ENCODE measurements at places on chromosomes 2 and 18.
A peak's percentile ranks its signal among the peaks of the same experiment; 100 is the strongest.

- DNase-seq = no peak
Observed at GRCh38 chr18:68699043-68699442, 15.9 kb downstream of the TMX3 start.

DNA sequence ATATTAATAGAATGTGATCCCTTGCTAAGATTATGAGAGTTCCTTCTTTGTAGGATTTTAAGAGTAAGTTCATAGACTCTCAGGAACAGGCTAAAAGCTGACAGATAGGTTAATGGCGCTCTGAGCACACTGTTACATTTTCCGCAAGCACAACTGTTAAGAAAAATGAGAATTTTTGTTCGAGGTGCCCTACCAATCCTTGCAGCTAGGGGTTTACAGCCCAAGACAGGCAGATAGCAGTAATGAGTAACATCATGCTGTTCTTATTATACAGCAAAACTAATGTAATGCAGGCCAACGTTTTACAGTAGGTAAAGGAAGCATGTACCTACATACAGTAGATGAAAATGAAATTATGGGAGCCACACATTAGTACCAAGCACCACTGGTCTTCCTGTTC is 11.2 kb upstream of the BOD1L2 start:
- no peak for DNase-seq

- peak; percentile 31 for DNase-seq
Observed at GRCh38 chr2:234273887-234274584, 222.8 kb downstream of the ARL4C start.

- DNase-seq = no peak
Observed at GRCh38 chr2:155733091-155733853, 599.2 kb downstream of the NR4A2 start.

DNA sequence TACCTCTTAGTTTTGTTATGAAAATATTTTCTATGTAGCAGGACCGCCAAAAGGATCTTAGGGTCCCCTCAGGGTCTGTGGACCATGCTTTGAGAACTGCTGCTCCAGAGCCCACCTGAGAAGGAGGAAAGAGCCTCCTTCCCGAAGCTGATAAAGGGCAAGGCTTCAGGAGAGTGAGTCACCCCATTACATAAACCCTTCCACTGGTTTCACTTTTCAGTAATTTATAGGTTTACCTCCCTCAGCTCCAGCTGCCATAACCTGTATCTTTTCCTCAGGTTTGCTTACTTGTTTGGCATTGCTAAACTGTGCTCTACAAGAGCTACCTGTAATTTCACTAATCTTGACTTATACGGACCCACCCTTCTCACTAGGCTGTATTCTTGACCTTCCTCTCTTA is 6.6 kb downstream of the TTLL4 start:
- no peak for DNase-seq

GRCh38 chr2:2834516-2835254 is 503.6 kb upstream of the MYT1L start:
- no peak for DNase-seq

DNA sequence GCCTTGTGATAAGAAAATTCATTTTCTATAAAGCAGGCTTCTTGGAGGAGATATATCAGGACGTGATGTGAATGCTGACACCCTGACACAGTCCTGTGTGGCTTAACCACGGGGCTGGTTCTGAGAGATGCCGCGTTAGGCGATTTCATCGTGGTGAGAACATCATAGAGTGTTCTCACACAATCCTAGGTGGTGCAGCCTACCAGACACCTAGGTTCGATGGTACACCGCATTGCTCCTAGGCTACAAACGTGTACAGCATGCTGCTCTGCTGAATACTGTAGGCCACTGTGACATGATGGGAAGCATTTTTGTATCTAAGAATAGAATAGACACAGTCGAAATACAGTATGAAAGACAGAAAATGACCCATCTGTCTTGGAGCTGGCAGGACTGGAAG is 82.5 kb downstream of the TNFRSF11A start:
- no peak for DNase-seq

DNA sequence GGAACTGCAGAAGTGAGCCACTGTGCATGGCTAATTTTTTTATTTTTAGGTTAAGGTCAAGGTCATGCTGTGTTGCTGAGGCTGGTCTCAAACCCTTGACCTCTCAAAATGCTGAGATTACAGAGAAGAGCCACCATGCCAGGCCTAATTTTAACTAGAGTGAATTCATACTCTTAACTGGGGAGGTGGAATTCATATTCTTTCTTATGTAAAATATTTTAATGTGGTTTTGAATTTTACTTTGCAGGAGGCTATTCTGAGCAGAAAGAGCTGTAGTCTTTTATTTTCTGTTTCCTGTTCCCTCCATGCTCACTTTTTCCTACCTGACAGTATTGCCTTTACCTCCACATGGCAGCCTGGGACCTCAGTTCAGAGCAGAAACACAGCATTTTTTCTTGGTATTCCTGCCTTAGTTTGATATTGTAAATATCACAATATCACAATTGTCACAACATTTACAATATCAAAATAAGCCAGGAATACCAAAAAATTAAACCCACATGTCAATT is 37.1 kb upstream of the CCNYL1 start:
- DNase-seq = no peak

GRCh38 chr2:66270247-66270646 is 164.7 kb upstream of the MEIS1 start:
- no peak for DNase-seq

DNA sequence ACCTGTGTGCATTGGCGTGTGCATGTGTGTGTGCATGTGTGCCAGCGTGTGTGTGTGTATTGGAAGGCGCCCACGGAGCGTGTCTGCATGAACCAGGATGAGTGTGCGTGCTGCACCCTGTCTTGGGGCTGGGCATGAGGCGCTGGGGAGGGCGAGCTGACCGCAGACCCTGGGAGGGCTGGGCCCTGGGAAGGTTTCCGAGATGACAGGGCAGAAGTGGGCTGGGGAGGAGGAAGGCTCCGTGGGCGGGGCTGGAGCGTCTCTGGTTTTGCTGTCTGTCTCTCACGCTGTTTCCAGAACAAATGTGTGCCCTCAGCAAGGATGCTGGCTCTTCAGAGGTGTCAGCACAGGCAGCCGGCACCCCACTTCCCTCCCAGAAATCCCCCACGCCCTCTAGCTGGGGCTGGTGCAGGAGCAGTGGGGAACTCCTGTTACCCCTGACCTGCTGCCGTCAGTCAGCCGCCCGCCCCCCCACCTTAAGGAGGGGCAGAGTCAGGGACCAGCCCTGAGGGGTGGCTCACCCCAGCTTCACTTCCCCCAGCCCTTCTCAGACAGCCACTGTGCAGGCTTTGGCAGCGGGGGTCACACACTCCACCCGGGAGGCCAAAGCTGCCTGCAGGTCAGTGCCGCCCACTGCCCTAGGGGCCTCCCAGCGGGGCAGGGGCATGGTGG is at the start of gene GPR35:
TSS of gene GPR35 (plus strand) at position 531 of the 672 bp plus-strand sequence. CDS start 4,473 bp downstream, outside the sequence.
- DNase-seq = peak; percentile 69

- no peak for DNase-seq
Observed at GRCh38 chr2:24048769-24049484, 614 bp upstream of the FKBP1B start.

- DNase-seq = no peak
Observed at GRCh38 chr2:96954011-96954846, 32.2 kb downstream of the FAM178B start.

DNA sequence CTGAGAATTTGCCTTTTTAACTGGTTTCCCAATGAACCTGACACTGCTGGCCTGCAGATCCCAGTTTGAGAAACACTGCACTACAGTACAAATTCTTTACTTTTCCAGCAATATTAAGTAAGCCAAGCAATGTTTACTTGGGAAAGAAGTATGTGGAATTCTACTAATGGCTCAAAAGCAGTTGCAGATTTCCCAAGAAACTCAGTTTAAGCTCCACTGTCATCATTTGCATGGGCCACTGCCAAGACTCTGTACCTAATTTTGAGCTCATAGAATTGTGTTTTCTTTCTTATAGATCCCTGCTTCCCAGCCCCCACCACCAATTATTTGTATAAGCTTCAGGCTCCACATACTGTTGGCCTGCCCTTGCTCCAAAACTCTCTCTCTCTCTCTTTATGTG is 676.1 kb downstream of the RNF144A start:
- DNase-seq = no peak

DNA sequence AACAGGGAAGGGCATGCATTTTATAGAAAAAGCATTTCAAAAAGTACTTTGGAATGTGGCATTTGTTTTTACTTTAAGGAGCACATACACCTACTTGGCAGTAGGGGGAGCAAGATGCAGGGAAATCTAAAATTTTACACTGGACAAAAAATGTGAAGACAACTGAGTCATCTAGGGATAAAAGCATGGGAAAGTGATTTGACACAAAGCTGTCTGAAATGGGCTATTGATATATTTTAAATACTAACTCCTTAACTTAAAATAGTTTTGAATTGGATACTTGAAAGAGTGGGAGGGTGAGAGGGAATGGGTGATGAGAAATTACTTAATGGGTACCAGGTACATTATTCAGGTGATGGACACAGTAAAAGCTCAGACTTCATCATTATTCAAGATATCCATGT is 15.8 kb downstream of the TMEM200C start:
- no peak for DNase-seq

GRCh38 chr2:177754492-177754873 is 318.1 kb downstream of the PDE11A start:
- DNase-seq = no peak

GRCh38 chr2:67900826-67901225 is 162.0 kb downstream of the C1D start:
- DNase-seq = no peak

GRCh38 chr2:233815861-233816260 is 37.7 kb downstream of the MROH2A start:
- no peak for DNase-seq

DNA sequence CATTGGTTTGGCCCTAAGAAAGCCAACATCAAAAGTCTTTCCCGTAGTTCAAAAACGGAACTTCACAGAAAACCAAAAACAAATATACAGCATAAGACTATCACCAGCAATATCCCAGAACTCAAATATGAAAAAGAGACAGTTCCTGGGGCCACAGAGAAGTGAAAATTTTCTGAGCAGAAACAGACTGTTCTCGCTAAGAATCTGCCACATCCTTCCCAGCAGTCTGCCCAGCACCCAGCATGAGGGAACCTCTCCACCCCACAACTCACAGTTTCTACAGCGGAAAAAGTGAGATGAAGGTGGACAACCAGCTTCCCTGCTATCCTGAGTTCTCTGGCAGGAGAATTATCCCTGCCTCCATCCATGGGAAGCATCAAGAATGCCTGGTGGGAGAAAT is 26.7 kb upstream of the TMEM163 start:
- no peak for DNase-seq

DNA sequence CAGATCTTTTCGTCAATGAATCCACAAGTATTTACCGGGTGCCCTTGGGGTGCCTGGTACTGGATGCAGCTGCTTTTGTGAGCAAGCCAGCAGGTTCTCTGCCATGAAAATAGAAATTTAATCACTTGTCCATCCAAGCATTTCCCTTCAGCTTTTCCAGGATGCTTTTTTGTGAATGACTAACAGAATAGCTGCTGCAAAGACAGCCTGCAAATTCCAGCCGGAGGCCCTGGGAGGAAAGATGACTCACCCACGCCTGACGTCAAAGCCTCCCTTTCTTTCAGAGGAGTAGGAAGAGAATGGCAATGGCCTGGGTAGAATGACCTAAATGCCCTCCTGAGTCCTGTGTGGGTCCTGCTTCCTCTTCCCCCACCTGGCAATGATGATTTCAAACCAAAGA is 111.9 kb downstream of the AP1S3 start:
- no peak for DNase-seq

DNA sequence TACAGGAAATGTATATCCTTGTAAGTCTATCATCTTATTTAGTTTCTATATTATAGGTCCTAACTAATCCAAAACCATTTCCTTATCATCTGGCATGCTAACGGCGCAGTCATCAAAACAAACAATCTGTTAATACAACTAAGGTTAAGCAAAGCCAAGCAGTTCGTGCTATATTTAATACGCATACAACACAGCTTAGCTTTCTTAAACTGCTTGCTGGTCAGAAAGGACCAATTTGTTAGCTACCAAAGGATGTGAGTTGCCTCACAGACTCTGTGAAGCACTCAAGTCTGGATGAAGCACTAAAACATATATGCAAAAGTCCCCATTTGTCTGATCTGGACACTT is 67.0 kb downstream of the ZEB2 start:
- no peak for DNase-seq

- DNase-seq = no peak
Observed at GRCh38 chr2:29207352-29208148, 92.3 kb downstream of the CLIP4 start.

GRCh38 chr2:12465631-12466135 is 251.1 kb upstream of the TRIB2 start:
- no peak for DNase-seq

- DNase-seq = no peak
Observed at GRCh38 chr2:216066230-216066629, 15.4 kb downstream of the PECR start.

DNA sequence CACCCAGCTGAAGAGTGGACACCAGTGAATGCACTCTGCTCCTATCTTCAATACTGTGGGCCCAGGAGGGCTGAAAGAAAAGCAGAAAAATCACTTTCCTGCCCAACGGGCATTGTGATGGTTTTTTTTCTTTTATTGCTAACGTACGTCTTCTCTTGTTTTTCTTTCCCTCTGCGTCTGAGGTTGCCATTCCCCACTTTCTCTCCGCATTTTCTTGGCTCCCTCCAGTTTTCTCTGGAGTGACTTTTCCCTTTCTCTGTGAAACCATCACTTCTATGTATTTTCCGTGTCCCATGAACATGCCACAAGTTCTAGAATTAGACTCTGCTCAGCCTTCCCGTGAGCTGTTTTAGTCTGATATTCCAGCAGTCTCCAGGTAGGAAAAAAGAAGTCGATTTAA is 169.2 kb downstream of the BCL2 start:
- no peak for DNase-seq

- DNase-seq = no peak
Observed at GRCh38 chr2:216803791-216804190, 56.1 kb downstream of the TNP1 start.

DNA sequence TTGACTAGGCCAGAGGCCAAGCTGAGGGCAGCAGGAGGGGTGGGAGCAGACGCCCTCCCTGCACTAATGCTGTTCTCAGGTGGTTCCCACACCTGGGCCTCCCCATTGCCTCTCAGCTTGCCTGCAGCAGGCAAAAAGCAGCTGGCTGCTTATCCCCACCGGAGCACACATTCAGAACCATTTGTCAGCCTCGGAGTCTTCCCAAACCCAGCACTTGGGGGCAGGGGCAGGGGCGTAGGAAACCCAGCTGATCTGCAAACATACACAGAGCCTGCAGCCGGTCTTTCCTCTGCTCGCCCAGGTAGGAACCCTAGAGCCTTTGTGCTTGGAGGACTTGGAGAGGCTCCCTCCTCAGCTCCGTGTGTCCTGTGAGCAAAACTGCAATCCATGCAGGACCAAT is 249.8 kb downstream of the CYP26B1 start:
- DNase-seq = no peak

DNA sequence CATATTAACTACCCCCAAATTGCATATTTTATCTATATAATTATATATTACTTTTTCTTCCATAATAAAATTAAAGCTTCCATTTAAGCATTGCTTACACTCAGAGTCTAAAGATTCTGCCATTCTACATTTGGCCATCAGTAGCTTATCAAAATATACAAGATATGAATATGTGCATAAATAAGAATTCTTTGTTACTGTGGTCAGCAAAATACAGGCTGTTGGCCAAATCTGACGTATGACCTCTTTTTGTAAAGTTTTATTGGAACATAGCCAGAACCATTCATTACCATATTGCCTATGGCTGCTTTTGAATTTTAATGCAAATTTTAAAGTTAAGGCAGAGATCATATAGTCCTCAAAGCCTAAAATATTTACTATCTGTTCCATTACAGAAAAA is 643.9 kb upstream of the VRK2 start:
- no peak for DNase-seq

Data from activated gamma-delta T cell treated with Interleukin-2 at 50 U/mL for 16 hours (primary cell).